Activated CD8-positive, alpha-beta memory T cell treated with anti-CD3 and anti-CD28 coated beads, Interleukin-2, amount 50 U/mL, for 48 hours (primary cell): ENCODE measurements at places on chromosomes 7 and 10.

DNA sequence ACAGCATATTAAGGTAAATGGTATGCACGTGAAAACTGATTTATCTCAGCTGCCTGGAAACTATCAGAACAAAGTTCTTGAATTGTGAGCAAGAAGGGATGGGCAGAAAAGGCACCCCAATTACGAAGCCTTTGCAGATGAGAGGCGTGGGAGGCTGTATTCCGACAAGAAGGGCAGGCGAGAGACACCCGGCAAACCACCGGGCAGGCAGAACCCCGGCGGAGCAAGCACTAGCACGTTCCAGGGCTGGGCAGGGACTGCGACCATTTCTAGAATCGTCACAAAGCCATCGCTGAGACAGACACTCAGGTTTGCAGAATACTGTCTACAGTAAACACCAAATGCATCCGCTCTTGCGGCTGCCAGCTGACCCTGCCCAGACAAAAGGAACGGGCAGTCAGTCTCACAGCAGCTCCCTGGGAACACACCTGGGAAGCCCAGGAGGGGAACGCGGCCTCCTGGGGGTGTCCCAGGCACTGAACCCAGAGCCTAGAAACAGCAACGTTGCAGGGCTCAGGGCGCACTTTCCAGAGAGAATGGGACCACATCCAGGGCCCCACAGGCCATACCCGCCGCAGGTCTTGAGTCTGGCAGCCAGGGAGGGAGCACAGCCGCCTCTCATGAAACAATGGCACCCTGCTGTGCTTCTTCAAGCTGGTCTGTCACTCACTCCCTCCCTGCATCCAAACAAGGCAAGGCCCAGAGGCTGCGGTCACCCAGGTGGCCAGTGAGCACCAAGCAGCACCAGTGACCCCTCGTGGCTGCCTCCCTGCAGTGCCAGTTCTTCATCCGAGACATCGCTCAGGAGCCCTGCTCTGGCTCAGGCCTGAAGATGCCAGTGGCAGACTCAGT is 261.9 kb downstream of the PTPRN2 start:
- no peak for DNase-seq

DNA sequence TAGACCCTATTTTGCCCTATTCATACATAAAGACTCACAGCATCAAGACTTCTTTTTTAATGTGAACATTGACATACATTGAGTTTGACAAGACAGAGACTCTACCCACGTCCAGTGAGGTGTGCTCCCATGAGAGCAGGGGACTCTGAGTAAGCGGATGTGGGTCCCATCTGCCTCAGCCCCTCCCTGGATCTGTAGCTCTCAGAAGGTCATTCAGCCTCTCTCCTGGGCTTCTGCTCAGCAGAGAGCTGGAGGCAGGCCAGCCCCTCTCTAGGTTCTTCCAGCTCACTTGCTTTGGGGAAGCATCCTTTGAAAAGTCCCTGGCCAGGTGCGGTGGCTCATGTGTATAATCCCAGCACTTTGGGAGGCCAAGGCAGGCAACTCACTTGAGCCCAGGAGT is 146.9 kb upstream of the ZMIZ1 start:
- no peak for DNase-seq

DNA sequence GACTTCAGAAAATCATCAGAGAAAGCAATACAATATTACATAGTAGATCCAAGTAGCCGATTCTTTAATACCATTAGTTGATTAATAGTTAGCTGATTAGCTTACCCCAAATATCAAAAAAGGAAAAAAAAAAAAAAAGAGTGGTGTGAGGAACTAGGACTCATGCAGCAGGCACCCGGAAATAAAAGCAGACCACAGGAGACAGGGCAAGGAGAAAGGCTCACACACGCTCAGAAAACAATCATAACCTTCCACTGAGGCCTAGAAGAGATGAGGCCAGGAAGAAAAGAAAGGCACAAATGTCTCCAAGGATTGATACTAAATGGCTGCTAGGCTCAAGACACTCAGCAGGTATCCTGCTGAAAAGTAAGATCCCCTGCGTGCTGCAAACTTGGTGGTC is 25.9 kb downstream of the TRDMT1 start:
- DNase-seq, result no peak

DNA sequence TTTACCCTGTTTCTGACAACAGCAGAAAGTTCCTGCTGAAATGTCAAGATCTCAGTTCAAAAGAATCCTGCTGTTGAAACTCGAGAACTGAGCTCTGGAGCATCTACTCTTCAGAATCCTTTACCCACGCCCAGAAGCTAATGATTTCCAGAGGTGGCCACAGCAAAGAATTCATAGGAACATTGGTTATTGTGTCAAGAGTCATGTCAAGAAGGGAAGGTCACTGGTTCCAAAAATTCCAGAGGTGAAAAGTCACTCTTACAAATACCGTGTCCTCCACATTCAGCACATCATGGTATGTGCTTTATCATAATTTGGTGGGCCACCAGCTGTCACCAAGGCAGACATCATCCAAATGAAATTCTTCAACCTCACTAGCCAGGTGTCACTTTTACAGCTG is 394.4 kb upstream of the NPVF start:
- DNase-seq, result no peak

DNA sequence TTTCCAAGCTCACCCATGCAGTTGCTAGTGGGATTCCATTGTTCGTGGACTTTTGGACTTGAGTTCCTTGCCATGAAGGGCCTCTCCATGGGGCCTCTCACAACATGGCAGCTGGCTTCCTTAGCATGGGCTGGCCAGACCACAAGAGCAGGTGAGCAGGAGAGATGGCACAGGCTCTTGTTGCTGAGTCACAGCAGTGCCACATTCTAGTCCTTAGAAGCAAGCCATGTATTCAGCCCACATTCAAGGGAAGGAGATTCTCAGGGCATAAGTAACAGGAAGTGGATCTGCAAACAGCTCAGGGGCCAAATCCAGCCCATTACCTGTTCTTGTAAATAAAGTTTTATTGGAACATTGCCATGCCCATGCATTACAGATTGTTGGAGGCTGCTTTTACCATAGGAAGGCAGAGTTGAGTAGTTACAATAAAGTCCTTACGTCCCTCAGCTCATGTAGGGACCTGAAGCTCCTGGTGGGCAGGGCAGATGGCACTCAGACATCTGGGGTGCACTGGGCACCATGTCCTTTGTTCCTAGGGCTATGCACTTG is 481.5 kb upstream of the FOXK1 start:
- no peak for DNase-seq

DNA sequence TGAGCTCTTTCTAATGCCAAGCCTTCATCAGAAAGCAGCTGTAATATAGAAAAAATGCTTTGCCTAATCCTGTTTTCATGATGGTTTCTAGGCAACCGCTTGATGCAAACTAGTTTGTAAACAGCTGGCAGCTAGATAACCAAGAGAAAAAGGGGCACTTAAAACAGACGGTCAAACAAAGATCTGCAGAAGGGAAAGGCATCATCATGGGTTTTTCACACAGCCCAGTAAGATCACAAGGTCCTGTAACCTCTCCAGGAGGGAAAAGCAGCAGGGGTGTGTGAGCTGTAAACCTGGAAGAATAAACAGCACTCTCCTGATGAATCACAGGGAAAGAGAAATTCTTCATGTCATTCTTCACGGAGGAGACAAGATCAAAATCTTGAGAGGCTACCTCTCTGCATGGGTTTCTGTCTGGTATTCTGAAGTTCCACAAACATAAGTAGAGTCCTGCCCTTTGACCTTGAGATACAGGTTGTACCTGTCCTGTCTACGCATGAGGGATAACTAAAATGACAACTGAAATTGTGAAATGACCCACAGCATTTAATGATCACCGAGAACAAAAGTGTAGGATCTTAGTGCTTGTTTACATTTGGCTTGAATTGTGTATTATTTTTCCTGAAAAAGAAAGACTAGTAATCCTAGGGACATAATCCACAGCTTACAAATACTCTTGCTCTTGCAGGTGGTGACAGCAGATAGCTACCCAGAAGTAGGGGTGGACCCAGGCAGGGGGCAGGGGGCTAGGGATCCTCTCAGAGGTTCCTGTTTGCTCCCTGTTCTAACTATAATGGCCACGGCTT is 48.0 kb downstream of the CREB3L2 start:
- DNase-seq, result no peak

- no peak for DNase-seq
Measured at GRCh38 chr10:114010316-114010715, 33.4 kb upstream of the ADRB1 start.

GRCh38 chr10:102473445-102474331 is 22.3 kb upstream of the C10orf95 start:
- DNase-seq, result no peak

- peak; percentile 17 for DNase-seq
Measured at GRCh38 chr10:1369665-1370064, 313.5 kb downstream of the WDR37 start.

DNA sequence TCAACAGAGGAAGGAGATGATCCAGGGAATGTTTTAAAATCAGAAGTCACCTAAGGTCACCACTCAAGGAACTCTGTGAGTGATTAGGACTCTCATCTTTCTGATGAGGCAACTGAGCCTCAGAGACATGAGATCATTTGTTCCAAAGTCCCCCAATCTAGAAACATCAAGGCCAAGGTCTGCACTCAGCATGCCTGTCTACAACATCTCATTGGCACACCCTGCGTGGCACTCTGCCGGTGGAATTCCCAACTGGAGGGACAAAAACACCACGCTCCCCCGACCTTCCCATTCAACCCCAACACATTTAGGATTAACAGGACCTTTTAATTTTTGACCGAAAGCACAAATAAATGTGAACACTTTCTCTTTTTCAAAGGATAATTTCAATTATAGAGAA is 31.4 kb downstream of the CPXM2 start:
- no peak for DNase-seq

- no peak for DNase-seq
Measured at GRCh38 chr10:76717141-76717540, 920.5 kb downstream of the KCNMA1 start.

DNA sequence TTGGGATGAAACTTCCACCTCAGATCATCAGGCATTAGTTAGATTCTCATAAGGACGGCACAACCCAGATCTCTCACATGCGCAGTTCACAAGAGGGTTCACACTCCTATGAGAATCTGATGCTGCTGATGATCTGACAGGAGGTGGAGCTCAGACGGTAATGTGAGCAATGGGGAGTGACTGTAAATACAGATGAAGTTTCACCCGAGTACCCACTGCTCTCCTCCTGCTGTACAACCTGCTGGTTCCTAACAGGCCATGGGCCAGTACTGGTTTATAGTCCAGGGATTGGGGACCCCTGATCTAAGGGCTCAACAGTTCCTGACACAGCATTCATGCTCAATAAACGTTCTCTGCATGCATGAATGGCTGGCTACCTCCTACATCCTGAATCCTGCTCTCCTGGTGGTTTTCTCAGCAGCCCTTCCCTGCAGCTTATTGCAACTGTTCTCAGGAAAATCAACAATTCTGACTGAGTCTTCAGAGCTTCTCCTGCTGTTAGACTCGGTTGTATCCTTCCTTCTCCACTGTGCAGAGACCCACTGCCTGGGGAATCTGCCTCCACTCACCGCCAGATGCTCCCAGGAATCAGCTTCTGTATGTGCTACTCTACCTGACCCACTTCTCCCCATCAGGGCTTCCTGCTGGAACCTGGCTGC is 17.4 kb downstream of the PDE6C start:
- no peak for DNase-seq

DNA sequence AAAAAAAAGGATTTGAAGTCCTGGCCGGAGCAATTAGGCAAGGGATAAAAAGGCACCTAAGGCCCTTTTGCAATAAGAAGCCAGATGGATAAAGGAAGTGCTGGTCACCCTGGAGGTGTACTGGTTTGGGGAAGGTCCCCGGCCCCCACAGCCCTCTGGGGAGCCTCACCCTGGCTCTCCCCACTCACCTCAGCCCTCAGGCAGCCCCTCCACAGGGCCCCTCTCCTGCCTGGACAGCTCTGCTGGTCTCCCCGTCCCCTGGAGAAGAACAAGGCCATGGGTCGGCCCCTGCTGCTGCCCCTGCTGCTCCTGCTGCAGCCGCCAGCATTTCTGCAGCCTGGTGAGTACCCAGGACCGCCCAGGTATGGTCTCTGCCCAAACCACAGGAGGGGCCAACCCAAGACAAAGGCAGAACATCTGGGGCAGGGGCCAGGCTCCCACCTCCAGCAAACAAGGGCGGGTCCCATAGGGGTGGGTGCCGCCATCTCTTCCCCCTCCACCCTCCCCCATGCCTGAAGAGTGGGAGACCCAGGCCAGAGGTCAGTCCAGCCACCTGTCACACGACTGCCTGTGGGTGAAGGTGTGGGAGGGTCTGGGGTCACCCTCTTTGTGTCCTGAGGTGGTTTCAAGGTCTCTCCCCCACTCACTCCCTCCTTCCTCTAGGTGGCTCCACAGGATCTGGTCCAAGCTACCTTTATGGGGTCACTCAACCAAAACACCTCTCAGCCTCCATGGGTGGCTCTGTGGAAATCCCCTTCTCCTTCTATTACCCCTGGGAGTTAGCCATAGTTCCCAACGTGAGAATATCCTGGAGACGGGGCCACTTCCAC is at the start of gene PILRB:
Gene PILRB, plus strand, starts transcription at position 91 of the 830 bp plus-strand sequence. Its CDS starts 186 bp downstream, at position 277.
- DNase-seq, result no peak

- DNase-seq, result peak; percentile 71
Measured at GRCh38 chr10:130109796-130110245, 809 bp downstream of the C10orf143 start.
